ENCODE measurements at places on chromosomes 3 and 15.

GRCh38 chr3:69410301-69410700, 24.4 kb upstream of the FRMD4B start:
- DNase-seq, result no peak

DNA sequence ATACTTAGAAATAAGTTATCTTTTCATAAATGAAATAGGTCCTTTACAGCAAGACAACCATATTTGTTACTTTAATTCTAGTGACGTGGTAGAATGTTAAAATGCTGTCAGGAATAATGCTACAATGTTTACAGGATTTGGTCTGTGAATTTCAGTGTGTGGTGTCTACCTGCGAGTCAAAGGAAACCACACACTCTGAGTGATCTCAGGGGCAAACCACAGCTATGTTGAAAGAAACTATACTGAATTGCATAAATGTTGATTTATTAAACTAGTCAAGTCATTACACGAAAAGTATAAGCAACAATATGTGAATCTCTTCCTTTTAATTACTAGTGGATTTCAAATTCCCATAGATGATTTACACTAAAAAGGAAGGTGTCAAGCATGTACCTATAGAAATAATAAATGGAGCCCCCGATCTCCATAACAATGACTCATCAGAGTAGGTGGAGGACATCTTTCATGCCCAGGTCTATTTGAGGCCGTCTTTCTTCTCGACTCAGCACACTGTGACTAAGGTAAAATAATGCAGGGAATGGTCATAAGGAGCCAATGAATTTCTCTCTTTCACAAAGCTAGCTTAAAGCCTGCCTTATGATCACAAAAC, 463.0 kb downstream of the ERC2 start:
- no peak for DNase-seq

GRCh38 chr3:69869643-69870042, 129.9 kb upstream of the SAMMSON start:
- peak; percentile 92 for DNase-seq

GRCh38 chr3:10858091-10858490, 42.1 kb downstream of the SLC6A11 start:
- no peak for DNase-seq

DNA sequence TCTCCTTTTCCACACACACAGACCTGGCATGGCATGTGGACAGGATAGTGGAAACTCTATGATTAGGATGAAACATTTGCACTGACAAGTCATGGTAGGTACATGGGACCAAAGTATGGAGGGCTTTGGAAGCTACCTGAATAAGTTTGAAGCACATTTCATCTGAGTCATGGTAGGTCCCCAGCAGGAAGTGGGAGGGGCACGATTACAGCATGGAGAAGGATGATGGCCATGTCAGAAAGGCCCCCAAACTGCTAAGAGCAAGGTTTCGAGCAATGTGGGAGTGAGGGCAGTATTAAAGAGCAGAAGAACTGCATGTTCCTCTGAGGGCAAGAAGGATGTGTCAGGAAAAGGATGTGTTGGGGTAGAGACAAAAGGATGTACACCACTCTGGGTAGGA, 51.5 kb upstream of the CSTA start:
- DNase-seq, result no peak

DNA sequence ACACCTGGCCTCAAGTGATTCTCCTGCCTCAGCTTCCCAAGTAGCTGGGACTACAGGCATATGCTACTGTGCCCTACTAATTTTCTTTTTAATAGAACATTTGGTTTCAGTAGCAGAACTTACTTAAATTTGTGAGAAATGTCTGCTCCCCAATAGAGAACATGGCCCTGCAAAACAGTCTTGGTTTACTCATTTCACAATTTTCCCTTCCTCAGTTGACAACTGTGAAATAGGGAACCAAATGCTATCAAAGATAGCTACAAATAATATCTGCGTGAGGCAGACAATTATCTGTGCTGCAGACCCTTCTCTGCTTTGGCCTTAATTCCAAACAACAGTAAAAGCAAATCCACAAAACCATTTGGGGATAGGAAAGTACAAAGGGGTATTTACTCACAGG, 22.6 kb downstream of the METTL6 start:
- no peak for DNase-seq

DNA sequence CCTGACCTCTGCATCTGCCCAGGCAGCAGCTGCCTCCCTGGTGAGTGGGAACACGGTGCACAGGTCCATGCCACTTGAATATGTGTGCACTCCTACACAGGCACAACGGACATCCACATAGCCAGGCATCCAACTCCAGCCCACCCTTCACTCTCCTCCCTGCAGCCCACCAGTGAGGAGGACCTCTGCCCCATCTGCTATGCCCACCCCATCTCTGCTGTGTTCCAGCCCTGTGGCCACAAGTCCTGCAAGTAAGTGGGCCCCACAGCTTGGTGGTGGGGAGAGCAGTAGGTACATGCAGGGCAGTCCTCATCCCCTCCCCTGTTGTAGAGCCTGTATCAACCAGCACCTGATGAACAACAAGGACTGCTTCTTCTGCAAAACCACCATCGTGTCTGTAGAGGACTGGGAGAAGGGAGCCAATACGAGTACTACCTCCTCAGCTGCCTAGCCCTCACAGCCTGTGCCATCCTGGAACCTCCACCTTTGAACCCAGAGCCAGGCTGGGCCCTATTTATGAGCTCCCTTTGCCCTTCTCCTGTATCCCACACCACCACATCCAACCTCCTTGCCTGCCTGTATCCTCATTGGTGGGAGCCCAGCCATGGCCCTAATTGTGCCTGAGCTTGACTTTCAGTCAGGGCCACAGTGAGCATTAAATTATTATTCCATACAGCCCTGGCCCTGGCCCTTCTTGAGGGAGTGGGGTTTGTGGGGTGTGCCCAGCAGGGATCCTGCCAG, 1.5 kb upstream of the AMIGO3 start:
- DNase-seq, result no peak

DNA sequence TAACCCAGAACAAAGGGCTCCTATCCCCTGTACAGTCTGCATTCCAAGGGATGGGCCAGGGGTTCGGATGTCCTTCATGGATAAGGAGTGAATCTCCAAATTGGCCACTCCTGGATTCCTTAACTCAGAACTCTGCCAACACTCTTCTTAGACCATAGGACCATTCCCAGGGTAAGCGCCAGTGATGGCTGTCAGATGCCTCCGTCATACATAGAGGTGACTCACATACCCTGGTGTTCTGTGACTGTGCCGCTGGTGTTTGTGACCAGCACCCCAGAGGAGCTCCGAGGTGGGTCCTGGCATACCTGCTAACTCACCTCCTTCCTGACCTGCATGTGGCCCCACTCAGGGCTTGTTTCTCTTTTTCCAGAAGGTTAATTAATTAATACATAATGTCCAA, 134.7 kb downstream of the KLF13 start:
- DNase-seq, result no peak

DNA sequence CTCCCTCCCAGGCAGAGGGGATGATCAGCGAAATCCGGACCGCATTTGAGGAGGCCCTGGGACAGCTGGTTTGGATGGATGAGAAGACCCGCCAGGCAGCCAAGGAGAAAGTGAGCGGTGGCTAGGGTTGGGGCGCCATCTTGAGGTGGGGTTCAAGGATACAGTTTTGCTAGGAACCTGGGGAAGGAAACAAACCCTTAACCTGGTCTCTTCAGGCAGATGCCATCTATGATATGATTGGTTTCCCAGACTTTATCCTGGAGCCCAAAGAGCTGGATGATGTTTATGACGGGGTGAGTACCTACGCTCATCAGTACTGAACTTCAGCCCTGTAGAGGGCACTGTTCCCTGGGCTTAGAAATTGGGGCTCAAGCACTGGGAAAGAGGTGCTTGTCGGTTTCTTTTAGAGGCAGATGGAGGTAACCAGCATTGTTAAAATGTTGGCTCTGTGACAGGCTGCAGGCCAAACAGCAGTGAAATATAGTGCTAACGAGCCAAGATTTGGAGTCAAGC, 9.6 kb upstream of the PSMD2 start:
- DNase-seq, result no peak

DNA sequence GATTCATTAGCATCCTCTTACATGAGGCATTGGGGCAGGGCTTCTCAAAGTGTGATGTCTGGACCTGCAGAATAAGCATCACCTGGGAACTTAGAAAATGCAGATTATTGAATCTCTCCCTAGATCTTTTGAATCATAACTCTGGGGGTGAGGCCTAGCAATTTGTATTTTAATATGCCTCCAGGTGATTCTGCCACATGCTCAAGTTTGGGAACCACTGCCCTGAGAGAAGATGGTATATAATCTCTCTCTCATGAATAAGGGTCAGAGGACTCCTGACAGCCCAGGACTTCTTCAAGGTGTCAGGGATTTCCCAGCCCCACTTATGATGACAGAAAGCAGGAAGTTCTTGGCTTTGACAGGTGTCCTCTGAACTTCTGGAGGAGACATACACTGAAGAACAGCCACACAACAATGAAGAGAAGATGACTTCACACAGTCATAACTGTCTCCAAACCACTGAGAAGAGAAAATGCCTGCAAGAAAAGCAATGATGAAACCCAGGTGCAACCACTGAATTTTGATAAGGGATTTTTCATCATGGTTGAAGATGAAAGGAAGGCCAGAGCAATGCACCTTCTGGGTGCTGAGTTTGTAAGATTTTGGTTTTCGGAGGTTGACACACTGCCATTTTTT, 211.9 kb upstream of the MRPL3 start:
- DNase-seq, result no peak

DNA sequence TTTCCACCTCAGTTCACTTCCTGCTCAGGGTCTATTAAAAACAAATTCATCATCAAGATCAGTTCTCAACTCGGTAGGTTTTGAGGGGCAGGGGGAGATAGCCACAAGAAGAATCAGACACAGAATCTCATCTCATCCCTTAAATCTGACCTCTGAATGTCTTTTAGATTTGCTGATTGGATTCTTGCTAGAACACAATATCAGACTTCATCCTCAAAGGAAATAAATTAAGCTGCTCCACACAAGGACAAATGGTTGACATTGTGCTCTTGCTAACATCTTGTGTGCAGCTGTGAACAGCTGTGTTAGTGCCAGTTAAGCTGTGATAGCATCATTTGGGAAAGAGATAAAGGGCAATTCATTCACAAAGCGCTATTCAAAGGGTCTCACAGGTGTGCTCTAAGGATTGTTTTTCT, 184.0 kb upstream of the ADAMTS9 start:
- DNase-seq, result no peak

GRCh38 chr3:78941587-78941986, 826.2 kb downstream of the ROBO1 start:
- DNase-seq, result peak; percentile 80

- DNase-seq, result no peak
These were observed 340.7 kb upstream of the DNAJC19 start for GRCh38 chr3:181330257-181330656.

DNA sequence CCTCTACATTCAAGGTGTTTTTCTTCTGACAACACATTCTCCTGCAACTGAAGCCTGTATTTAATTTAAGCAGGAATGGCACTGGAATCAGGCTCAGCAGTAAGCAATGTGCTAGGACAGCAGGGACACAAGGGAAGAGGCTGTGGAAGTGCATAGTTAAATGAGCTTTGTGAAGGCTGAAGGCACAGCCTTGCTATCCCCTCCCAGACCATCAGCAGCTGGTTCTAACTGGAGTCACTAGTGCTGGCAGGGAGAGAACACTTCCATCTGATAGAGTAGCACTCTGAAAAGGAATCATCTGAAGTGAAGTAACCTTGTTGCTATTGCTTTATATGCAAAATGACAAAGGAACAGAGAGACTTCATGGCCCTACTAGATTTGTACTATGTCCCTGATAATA, 14.7 kb downstream of the UQCC5 start:
- DNase-seq, result no peak

DNA sequence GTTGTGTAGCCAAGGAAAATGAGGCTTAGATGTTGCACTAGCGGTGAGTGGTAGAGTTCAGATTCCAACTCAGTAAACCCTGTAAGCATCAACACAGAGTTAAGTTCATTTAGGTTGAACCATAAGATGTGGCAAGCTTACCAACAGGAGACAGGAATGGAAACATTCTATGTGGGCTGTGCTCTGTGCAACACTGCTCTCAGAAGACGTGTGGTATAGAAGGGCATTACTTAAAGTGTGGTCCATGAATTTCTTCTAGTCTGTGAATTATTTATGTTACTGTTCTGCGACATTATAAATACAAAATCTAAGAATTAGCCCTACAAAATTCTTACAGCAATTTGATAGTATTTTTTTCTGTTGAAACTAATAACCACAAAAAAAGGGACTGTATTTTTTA, 213.3 kb downstream of the GRM7 start:
- no peak for DNase-seq

DNA sequence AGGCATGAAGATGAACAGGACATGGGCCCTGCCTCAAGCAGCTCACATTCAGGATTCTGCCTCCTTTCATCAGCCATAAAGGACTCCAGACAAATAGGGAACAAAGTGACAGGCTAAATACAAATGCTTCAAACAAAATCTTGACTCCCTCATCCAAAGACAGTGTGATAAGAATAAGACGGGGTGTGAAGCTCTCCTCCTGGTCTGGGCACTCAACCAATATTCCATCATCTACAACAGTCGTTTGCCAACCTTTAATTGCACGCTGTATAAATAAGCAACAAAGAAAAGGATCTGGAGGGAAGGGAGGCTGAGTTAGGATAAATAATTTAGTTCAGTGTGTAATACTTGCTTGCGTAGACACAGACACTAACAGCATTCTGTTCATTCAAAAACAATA, 5.4 kb downstream of the CCDC54 start:
- no peak for DNase-seq

Measured in AG04450 (cell line).